ENCODE measurements at places on chromosomes 11 and 22.

DNA sequence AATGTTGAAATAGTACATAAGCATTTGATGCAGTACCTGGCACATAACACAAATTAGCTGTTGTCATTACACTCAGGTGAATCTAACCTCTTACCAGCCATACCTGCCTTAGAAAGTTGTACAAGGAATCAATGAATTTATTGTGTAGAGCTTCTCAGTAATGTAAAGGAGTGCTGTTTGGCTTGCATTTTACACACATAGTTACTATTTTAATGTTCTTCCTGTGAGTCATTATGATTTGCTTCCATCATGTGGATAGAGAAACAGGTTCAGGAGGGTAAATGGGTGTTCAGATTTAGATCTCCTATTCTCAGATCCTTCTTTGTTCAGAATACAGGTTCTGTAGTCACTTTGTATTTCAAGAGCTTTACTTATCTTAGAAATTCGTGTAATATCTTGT is 27.6 kb upstream of the RCE1 start:
- DNase-seq: no peak

- DNase-seq: peak; percentile 61
Observed at GRCh38 chr22:36212901-36213300, 11.3 kb upstream of the APOL4 start.

DNA sequence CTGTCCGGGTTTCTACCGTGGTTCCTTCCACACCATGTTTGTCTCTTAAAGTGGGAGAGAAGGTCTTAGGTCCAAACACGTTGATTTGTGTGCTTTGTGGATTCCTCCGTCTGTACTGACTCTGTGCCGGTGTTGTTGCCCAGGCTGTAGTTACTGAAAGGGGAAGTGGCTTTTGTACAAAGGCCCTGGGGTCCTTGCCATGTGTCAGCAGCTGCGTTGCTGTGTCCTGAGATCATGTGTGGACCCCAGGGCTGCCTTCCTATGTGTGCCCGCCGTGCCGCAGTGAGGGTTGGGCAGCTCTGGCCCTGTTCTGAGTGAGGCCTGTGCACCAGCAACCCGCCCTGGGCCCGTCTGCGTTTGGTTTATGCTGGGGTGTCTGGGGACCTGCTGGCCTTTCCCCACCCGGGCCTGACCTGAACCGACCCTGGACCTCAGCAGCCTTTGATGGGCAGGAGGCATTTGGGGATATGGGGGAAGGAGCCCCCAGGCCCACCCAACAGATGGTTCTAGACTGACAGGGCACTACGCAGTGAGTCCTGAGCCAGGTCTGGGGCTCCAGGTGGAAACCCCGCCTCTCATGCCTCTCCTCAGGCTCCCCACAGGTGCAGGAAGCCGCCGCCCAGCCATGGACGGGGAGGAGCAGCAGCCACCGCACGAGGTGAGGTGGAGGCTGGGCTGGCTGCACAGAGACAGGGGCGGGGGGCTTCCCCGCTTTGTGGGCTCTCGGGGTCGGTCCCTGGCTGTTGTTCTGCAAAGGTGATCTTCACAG is 6.9 kb downstream of the TRABD start:
- DNase-seq: peak; percentile 77

GRCh38 chr22:33896575-33897447 is 23.5 kb downstream of the LARGE1 start:
- DNase-seq: peak; percentile 97

DNA sequence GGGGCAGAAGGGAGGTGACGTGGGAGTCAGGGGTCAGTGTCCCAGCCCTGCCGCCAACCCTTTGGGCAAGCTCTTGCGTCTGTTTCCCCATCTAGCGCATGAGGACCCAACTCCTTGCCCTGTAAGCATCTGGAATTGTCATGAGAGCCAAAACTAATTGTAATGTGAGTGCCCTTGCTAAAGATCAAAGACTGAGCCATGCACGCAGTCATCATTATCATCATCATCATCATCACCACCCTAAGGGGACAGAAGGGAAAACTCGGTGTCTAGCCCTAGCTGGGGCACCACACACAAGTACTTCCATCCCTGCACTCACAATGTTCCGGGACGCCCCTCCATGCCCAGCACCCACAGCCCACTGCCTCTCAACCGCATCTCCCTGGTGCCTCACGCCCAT is 2.5 kb downstream of the LIF start:
- no peak for DNase-seq

- DNase-seq: peak; percentile 73
Observed at GRCh38 chr11:96303064-96303463, 39.9 kb downstream of the MAML2 start.

GRCh38 chr11:104462341-104462740 is 298.4 kb upstream of the PDGFD start:
- DNase-seq: peak; percentile 3

DNA sequence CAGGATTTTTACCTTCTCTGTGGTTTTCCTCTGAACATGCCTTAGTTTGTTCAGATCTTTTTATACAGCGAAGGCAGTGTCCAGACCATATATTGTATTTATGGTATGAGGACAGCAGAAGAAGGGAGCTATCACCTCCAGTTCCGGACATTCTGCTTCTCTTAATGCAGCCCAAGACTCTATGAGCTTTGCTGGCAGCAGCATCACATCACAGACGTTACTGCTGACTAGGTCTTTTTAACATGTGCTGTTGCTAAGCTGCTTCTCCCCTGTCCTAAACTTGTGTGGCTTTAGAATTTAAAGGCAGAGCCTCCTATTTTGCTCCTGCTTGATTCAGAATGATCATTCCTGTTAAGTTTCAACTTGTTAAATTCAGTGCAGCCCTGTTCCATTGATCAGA is 13.4 kb downstream of the MICAL2 start:
- DNase-seq: no peak

GRCh38 chr11:20031155-20032001 is 128.9 kb downstream of the DBX1 start:
- DNase-seq: no peak

DNA sequence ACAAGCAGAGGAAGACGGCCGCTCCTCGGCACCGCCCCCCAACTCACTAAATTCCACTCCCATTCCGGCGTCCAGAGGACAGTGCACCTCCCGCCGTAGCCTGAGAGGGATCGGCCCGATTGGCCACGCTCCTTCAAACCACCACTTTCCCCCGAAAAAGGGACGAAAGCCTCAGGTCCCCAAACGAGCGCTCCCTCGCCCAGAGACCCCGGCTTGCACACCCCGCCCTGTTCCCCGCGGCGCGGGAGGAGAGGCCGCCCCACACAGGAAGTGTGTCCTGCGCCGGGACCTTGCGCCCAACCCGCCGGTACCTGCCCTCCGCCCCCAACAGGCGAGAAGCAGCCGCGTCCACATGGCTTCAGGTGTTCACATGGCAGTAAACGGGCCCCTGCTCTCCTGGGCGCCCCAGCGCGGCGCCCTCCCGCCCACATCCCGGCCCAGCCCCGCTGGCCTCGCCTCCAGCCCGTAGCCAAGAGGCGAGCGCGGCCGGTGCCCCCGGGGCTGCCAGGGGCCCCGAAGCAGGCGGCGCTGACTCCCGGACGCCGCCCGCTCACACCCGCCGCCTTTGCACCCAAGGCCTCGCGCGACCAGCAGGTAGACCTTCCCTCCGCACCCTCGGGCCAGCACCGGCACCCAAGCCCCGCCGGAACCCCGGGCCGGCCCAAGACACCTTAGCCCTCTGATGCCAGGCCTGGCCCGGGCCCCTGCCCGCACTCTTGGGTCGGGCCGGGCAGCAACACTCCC is 849 bp downstream of the TCF20 start:
- DNase-seq: peak; percentile 71

DNA sequence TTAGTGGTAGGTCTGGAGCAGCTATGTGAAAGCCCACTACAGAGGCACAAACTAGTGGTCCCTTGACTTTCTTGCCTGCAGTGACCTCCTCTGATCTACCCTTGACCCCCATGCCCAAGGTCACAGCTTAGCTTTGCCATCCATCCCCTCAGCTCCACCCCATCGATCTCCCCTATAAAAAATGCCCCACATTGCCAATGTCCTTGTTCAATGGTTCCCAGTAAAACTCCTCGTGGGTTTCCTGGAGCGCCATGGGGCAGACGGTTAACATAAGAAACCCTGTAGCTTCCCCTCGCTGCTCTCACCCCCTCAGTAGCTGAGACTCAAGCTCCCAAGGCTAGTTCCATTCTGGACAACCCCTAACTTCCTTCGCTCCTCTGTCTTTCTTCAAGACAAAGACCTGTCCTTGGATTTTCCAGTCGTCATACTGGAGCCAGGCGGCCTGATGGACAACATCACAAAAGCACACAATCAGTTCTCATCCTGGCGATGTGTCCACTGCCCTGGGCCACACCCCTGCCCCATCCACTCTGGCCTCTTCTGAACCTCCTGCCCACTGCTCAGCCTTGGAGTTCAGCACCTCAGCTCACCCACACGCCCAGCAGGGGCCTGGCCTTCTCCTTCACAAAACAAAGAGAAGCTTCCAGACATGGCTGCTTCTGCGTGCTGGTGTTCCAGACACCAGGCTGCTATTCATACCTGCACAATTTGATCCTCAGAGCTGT is 1429.3 kb downstream of the BRD1 start:
- DNase-seq: no peak

DNA sequence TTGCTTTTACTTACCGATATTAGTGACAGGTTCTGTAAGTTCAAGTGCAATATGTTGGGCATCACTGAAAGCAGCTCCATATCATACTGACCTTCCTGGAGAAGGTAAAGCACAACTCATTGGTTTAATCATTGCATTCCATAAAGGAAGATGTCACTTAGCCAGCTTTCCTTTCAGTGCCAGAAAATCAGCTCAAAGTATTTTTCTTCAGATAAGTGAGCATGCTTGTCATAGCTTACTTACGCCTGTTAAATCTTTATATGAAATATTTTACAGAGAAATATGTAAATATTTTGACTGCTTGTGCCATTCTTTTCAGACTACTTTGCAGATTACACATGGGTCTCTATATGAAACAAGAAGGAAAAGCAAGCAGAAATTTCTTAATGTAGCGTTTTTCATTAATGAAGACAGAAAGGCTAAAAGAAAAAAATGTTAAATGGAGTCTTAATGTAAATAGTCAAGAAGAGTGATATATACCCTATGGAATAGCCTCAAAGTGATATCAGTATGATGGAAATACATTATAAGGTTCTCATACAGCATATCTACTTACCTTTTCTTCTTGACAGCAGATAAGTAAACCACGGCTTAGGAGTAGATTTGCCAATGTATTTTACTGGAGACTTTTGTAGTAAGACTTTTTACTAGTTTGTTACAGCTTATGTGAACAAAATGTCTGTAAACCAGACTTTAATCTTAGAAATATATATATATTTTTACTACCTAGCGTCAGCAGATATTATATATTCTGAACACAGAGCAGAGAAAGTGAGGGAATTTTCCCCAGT is 649.7 kb downstream of the METTL15 start:
- DNase-seq: no peak

DNA sequence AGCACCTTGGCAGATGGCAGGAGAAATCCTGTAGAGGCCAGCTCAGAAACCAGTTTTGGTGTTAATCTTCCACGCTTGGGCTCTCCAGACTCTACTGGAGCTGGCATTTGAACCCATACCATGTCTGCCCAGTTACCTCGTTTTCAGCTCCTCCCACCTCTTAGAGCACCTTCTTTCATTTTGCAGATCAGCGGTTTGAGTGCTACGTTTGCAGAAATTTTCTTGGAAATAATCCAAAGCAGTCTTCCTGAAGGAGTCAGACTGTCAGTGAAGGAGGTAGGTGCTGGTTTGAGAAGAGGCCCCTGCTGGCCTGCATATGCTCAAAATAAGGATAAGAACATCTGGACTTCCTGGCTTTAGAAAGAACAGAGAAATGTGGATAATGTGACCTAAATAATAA is 13.7 kb downstream of the COA4 start:
- DNase-seq: no peak

- no peak for DNase-seq
Observed at GRCh38 chr11:99630629-99631028, 609.9 kb downstream of the CNTN5 start.

GRCh38 chr22:38734421-38735100 is 21.2 kb downstream of the SUN2 start:
- no peak for DNase-seq

GRCh38 chr11:48341466-48341865 is 16.7 kb downstream of the OR4C3 start:
- no peak for DNase-seq

GRCh38 chr22:48106715-48107259 is 1344.3 kb downstream of the TBC1D22A start:
- DNase-seq: no peak

DNA sequence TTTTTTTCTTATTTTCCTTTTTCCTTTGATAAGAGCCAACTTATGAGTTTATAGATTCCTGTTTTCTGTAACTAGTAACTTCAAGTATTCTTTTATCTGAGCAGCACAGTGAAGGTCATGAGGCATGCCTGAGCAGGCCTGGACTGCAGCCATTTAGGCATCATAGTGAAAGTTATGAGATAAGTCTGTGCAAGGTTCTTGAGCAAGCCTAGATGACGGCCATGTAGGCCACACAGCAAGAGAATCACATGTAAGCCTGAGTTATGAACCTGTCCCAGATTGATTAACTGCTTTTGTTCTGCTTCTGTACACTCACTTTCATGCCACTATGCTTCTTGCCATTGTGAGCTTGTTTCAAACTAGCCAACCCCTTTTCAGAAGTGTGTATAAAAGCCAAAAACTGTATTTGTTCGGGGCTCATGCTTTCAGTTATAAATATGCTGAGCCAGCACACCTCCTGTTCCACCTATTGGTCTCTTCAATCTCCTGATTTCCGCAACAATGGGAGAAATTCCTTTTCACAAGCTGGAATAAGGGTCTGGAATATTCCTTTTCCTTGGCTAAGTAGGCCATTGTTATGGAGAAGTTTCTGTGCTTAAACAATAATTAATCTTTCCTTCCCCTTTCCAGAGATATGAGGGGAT is 745.7 kb downstream of the FAM181B start:
- no peak for DNase-seq

GRCh38 chr11:3156282-3156660 is 8.8 kb downstream of the OSBPL5 start:
- peak; percentile 87 for DNase-seq

DNA sequence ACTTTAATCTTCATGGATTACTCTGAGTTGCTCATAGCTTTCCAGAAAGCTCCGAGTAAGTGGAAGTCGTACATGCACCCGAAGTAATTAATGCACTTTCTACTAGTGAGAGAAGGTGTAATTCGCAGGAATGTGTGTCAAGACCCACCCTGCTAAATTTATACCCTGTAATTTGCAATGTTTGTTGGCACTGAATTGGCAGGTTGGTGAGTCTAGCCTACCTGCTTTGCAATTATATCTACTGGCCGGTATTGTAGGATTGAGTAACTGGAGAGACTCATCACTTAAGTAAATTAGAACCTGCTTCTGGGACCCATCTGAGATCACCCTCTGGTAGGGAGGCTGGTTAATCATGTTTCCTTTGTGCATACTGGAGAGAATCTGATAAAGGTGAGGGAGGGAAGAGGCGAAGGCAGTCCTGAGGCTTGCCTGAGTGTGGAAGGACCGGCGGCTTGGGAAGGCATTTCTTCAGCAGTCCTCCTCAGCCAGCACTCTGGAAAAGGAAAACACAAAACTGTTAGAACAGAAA is 63.3 kb downstream of the LDLRAD3 start:
- DNase-seq: no peak

DNA sequence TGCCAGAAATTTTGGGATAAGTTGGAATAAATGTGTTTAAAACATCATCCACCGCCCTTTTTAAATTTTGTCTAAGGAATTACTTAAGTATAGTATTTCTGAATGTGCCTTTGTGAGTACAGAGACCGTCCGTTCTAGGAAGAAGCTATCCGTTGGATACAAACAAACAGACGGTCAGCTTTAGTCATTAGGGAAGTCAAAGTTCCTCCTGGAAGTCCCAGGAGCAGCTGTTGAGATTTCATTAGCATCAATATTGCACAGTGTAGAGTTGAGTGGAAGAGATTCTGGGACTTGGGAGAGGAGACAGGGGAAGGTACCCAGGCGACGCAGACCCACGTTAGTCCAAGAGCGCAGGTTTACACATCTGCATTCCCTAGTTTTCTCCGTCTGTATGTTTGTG is 15.7 kb upstream of the ADSL start:
- DNase-seq: no peak

All from NB4 (cell line).